ENCODE measurements at places on chromosomes 3 and 15.

- DNase-seq = no peak
These were observed 574.6 kb downstream of the VGLL3 start for GRCh38 chr3:86416334-86416733.

DNA sequence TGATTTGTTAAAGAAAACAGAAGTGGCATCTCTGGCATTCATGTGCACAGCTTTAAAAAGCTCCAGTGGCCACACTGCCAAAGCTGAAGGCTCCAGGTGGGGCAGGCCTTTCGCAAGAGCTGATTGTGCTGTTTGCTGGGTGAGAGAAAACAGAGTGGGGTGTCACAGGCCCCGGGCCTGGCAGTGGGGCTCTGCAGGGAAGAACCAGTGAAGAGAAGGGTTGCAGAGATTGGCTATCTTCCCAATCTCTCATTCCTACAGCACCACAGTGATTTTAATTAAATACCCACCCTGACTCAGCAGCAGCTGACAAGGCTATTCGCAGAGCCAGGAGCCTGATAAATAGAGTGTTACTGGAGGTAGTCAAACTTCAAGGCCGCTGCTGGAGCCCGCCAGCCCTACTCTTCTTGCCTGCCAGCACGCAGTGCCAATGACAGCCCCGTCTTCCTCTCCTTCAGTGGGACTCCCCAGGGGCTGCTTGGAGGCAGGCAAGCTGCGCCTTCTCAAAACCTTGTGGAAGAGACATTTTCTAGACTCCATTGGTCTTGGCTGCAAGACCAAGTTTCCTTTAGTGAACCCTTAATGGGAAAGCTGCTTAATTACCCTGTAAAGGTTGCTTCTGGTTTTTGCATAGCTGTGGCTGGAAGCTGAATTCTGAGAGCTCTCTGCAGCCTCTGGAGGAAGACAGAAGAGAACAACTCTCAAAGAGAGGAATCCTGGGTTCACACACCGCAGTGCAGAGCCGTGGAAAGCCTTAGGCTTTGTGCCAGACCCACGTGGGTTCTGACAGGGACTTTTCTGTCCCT lies 225.8 kb upstream of the SLCO3A1 start:
- DNase-seq = no peak

DNA sequence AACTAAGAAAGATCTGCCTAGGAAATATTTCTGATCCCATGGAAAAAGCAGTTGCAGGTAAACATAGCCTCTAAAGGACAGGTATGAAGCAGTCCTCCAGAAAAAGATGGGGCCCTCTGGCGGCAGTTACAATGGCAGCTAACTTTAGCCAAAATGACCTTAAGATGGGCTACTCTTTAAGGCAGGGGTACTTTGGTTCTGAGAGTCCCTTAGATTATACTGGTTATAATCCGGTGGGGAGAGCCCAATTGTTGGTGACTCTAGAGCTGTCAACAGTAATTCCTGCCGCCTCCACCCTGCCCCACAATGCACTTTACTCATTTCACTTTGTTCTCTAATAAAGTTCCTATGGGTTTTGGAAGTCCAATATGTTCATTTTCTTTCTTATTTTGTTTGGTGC lies 412.8 kb upstream of the WNT5A start:
- no peak for DNase-seq

GRCh38 chr3:179236669-179237301 lies 14.1 kb downstream of the KCNMB3 start:
- no peak for DNase-seq

- DNase-seq = no peak
These were observed 32.3 kb downstream of the TMOD3 start for GRCh38 chr15:51861557-51862359.

- no peak for DNase-seq
These were observed 23.3 kb downstream of the SLC6A20 start for GRCh38 chr3:45773072-45773471.

GRCh38 chr15:41824062-41824745 lies 3.7 kb upstream of the JMJD7 start:
- no peak for DNase-seq

GRCh38 chr15:101156061-101156460 lies 95.8 kb downstream of the CHSY1 start:
- no peak for DNase-seq

DNA sequence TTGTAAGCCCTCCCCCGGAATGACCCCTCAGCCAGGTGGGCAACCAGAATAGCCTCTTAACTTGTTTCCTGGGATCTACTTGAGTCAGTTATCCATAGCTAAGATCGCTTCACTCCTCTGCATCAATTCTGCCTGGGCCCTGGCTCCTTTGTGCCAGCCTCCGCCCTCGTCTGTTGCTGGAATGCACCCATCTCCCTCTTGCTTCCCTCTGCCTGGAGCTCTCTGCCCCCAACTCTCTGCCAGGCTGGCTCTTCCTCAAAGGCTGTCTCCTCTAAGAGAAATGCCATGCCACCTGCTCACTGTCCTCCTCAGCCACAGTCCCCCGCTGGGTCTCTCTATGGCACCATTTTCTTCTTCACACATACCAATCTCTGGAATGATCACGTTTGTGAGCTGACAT lies 240.8 kb downstream of the ADAMTS17 start:
- DNase-seq = no peak

- no peak for DNase-seq
These were observed 60.8 kb downstream of the RGMA start for GRCh38 chr15:93028111-93028631.

- no peak for DNase-seq
These were observed 36.4 kb downstream of the RFTN1 start for GRCh38 chr3:16477056-16477455.

GRCh38 chr15:74723754-74724334 lies 1.5 kb downstream of the CYP1A1 start:
- peak; percentile 31 for DNase-seq

- DNase-seq = no peak
These were observed 90.7 kb downstream of the CNTN6 start for GRCh38 chr3:1183320-1184048.

DNA sequence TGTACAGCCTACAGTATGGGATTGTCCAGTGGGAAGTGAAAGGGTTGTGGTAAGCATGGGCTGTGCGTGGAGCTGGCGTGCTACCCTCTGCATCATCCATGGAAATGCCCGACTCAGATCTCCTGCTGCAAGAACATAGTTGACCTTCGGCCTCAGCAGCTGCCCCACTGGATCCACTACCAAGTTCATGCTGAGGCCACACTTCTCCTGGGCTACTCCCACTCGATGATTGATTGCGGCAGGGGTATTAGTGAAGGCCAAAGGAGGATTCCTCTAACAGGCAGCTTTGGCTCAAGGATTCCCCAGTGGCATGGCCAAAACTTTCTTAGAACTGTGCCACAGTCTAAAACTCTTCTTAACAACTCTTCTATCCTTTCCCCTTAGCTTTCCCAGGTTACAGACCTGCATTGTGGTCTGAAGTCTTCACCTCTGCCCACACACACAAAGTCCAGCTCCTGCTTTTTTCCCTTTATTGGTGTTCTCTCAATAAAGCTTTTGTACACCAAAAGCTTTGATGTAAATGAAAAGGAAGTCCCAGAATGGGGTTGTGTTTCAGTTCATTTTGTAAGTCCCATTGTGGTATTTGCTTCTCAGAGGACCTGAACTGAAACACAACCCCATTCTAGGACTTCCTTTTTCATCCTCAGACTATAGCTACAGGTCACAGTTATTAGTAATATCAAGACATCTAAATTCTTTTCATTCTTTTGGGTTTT lies 4.9 kb upstream of the TBC1D5 start:
- no peak for DNase-seq

DNA sequence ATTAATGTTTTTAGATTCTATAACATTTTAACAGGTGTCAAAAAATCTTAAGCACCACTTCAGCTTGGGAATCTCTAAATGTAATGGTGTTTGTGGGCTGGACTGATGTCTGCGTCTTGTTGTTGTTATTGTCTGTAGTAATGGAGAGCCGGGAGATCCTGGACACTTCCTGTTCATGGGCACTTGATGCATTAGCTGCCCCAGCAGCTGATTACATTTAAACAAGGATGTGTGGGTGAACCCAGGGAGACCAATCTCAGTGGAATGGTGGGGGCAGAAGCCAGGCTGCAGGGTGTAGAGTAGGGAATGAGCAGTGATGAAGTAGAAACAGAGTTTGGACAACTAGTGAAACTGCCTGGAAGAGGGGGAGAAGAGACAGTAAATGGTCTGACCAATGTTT lies 7.8 kb downstream of the CCR5AS start:
- DNase-seq = no peak

DNA sequence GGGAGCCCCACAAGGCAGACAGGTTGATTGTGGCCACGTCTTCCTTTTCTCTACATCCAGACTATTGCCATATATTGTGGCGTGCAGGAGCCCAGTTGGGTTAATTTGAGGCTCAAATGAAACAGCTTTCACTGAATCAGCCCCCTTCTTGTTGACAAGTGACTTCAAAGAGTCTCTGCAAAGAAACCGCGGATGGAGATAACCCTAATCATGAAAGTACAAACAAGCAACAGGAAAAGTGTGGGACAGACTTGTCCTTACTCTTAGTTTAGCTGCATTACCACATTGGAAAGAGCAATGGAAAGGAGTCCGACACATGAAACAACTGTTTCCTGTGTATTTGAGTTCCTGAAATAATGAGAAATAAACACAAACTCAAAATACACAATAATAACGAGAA lies 3.3 kb downstream of the TMEM40 start:
- no peak for DNase-seq

DNA sequence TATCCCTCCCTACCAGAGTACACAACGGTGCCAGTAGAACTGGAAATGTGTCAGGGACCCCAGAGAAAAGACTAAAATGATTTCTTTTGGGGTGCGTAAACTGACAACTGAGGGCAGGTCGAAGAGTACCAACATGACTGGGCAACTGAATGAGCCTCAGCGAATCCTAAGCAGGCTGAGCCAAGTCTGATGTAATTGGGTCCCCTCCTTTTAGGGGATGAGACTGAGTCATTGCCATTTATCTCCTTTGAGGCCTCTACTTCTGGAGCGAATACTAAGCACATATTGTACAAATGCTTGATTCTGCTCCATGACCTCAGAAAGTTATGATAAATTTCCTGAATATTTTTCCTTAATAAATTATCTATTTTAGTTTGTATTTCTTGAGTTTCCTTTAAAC lies 17.3 kb upstream of the GPR156 start:
- DNase-seq = no peak

DNA sequence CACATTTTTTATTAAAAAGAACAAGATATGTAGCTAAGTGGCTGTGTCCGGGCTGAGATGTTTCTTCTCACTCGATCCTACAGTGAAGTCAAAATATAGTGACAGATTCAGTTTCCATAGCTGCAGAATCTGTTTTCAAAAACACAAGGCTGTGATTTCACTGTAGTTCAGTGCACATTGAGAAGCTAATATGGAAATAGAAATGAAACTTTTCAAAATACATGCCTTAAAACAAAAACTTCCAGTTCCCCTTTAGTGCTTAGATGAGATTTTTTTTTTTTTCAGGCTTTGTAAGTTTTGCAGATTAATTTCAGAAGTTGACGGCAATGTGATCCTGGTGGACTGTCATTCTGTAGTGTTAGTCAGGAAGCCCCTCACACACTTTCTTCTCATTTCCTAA lies 23.8 kb upstream of the TRAK1 start:
- no peak for DNase-seq

GRCh38 chr15:25019434-25019833 lies 64.6 kb downstream of the SNRPN start:
- DNase-seq = no peak

DNA sequence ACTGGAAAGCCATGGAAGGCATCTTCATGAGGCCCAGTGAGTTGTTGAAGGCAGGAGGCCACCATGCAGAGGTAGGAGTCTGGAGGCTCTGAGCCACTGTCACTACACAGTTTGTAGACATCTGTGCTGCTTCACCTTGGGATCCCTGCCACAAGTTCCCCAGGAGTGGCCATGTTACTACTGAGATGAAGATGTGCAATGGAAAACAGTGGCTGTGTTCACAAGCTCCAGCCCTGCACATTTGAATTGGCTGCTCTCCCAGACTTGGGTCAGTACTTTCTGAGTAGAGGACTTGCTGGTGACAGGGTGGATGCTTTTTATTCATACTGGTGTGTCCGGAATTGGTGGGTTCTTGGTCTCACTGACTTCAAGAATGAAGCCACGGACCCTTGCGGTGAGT lies 86.9 kb upstream of the C15orf39 start:
- DNase-seq = no peak

- DNase-seq = no peak
These were observed 7.2 kb downstream of the COX17 start for GRCh38 chr3:119669906-119670570.

DNA sequence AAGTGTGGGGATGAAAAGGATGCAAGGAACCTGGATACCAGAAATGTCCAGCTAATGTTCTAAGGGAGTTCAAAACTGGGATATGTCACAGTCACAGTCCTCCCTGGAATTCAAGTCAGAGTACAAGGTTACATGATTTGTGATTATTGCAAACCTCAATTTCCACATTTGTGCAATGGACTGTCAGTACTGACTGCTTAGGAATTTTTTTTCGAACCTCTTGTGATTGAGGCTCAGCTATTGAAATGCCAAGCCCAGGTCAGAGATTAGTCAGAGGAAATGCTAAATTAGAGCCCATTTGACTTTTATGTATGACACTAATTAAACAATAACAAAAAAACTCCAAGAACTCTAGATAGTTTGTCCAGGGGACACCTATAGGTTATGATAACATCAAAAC lies 210.2 kb downstream of the THSD4 start:
- DNase-seq = no peak

DNA sequence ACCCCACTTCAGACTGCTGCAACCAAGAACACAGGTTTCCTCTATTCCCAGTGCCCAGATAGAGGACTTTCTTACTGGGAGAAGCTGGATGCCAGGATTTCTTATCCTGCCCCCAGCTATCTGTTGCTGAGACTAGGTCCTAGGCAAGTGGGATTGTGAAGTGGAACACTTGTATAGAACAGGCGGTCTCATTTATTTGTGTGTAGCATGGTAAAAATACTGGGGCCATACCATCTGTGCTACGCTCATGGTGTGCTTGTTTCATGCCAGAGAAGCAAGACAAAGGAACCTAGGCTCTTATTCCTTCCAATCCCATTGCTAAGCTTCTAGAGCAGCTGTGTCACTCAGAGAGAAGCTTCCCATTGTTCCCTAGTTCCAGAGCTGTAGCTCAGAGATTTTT lies 191.5 kb upstream of the EPHA6 start:
- no peak for DNase-seq

GRCh38 chr3:183737116-183737515 lies 39.5 kb downstream of the YEATS2 start:
- DNase-seq = no peak

DNA sequence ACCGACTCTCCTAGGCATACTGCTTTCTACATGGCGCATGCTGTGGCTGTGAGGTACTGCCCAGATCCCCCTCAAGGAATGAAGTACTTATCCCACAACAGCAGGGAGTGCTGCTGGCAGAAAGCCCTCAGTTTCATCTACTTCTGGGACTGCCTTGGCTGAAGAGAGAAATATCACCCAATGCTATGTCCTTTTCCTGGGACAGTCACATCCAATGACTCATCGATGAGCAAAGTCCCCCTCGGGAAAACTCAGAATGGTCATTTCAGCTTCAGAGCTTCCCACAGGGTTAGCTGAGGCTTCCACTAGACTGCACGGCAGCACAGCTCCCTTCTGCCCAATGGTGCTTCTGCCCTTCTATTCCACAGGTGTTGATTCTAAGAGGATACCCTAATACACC lies 3.6 kb upstream of the NMD3 start:
- no peak for DNase-seq
